ENCODE measurements at places on chromosomes 7 and 10. TPM values are rescaled to one million over a fixed set of nuclear protein-coding genes. Genes with fewer than 3 reads are reported as not detected.

DNA sequence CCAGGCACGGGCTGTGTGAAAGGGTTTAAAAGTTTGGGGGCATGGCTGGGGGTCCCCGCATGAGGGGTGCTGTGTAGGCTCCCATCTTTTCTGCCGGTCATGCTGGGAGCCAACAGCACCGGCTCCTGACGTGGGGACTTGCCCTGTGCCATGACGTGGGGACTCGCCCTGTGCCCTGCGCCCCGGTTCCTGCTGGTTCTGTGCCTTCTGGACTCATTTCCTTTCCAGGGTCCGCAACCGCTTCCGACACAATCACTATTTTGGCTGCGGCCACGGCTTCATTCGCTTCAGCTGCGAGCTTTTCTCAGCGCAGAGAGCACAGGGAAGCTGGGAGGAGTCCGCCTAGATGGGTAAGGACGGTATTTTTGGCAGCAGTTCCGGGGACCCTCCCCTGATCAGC lies 7.6 kb upstream of the GIMAP8 start:
- DNase-seq, result no peak

DNA sequence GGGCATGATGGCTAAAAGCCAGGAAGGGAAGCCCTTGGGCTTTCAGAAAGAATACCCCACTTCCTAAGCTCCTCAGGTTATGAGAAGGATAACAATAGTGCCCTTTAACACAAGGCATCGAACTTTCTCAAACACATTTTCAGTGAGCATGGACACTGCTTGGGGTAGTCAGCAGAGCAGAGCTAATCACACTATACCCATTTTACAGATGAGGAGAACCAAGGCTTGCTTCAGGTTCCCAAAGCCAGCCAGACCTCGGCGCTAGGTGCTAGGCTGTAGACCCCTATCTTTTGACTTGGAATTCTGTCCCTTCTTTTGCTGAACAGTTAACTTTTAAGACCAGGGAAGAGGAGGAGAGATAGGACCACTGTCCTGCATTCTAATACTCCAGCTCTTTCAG lies 1.8 kb downstream of the NEURL1 start:
- no peak for DNase-seq

DNA sequence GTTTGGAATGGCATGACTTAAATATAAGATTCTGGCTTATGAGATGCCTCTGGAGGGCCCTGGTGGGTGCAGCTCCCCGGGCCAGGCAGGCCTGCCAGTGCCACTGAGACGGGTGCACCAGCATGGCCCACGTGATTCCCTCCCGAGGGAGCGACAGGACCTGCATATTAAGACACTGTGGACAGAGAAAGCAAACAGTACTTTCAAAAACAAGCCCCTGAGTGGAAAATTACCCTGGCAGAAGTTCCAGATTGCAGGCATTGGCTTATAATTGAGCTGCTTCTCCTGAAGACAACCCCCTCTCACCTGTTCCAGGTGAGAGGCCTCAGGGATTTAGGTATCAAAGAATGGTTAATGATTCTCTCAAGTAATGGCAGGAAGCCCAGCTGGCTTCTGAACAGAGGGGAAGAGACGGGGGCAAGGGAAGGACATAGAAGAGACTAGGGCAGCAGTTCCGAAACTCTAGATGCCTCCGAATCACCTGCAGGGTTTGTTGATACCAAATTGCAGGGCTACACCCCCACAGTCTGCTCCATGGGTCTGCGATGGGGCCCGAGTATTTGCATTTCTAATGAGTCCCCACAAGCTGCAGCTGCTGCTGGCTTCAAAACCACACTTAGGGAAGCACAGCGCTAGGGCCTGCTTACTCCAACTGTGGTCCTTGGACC lies 66.0 kb upstream of the DOCK1 start:
- no peak for DNase-seq

Gene PARD3
- 88.7 TPM for polyA plus RNA-seq

Gene MSRB2
- polyA plus RNA-seq, result 21.3 TPM

DNA sequence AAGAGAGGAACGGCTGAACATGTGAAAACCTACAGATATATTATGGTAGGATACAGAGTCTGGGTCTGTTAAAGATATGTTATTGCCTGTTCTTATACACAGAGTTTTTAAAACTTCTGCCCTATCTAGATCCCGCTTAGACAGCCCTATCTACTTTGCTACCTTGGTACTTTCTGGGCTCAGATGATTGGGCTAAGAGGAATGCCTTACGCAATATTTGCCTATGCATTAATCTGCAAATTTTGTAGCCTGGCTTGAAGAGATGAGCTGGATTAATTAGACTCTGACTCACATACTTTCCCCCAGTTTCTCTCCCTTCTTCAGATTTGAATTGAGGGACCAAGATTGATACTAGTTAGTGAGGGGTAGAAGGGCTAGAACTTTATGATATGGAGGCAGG lies 33.6 kb upstream of the A1CF start:
- DNase-seq, result no peak

Gene ACHE
- 0.69 TPM for polyA plus RNA-seq

Gene GARIN1A
- polyA plus RNA-seq, result 0.43 TPM

- no peak for DNase-seq
Observed at GRCh38 chr10:110758128-110758765, 113.5 kb upstream of the PDCD4 start.

Gene FLNC
- polyA plus RNA-seq, result 3.2 TPM

DNA sequence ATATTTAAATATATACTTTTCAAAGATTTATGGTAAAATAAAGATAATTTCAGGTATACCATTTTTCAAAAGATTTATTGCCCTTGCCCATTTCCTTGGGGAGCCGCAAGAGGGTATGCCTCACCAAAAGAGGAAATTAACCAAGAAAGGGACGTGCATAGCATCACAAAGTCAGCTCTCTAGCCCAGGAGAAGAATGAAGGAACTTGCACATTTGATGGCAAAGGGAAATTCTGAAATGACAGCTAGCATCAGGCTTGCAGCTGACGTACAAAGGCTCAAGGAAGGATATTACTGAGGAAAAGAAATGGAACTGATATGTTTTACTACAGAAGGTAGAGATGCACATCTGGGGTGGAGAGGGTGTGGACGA lies 93.6 kb upstream of the RSU1 start:
- DNase-seq, result no peak

DNA sequence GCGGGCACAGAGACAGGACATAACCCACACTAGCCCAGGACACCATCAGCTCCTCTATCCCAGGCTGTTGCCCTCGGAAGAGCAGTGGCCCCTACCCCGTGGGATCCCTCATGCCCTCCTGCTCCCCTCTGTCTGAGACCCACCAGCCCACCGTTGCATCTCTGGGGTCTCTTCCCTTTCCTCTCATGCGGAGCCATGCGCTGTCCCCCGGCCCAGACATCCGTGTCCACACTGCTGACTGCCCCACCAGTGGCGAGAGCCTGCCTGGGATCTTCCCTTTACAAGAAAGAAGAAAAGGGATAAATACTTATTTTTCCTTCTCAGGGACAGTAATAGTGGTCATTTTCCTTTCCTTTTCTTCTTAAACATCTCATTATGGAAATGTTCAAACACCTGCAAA lies 115.4 kb downstream of the WDR37 start:
- DNase-seq, result no peak

GRCh38 chr10:43377424-43377883 lies 6.0 kb downstream of the FXYD4 start:
- no peak for DNase-seq
